ENCODE measurements at places on chromosomes 11 and 22.
A peak's percentile ranks its signal among the peaks of the same experiment; 100 is the strongest.

DNA sequence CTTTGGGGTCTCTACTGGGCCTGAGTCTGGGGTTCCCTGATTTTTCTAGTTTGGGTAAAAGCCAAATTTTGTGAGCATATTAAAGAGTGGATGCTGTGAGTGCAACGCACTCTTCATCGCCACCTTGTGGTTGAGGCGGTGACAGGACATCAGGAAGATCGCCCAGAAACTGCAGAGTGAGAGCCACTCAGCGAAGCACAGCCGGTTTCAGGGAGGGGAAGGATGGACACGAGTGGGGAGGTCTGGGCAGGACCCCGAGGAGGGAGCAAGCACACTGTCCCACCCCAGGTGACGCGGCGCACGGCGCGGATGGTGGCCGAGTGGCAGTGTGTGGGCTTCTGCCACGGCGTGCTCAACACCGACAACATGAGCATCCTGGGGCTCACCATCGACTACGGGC lies 9.1 kb downstream of the SELENOO start:
- no peak for DNase-seq

- no peak for DNase-seq
These were observed 48.7 kb downstream of the CABIN1 start for GRCh38 chr22:24059793-24060192.

DNA sequence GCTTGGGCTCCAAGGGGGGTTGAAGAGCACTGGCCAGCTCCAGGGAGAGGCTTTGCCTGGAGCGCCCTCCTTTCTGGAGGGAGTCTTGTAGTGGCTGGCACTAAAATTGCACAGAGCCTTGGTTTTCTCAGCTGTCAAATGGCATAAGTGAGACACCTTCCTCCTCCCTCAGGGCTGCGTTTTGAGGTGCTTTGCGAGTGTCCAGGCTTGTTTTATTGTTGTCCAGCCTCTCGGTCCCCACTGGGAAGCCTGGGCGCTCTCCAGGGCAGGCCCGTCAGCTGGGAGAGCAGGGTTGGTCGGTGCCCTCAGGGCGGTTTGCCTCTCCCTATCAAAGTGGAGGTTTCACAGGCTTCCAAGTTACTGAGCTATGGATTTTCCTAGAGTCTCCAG lies 149.3 kb upstream of the B3GAT1 start:
- no peak for DNase-seq

DNA sequence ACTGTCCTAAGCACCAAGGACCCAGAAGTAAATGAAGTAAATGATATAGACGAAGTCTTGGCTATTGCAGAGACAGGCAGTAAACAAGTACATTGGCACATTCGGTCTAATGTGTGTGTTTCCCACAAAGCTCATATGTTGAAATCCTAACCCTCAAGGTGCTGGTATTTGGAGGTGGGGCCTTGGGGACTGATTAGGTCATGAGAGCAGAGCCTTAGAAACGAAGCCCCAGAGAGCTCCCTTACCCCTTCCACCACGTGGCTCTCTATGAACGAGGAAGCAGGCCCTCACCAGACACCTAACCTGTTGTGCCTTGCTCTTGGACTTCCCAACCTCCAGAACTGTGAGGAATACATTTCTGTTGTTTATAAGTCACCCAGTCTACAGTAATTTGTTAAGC lies 14.9 kb downstream of the CLMP start:
- DNase-seq: no peak

DNA sequence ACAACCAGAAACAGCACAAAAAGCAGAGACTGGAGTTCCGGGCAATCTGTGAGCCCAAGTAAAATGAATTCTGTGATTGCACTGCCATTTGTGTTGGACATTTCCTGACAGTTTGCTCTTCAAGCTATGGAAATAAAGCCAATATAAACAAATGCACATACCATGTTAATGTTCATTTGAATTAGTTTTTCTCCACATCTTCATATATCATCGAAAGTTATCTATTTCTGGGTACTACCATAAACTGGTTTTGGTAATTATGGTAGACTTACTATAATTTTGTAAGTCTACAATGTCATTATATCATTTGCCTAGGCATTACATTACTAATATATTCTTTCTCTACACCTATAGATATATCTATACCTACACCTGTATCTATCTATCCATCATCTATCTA lies at the start of gene OR5M11:
Gene OR5M11, minus strand, starts transcription at position 101 of the 400 bp plus-strand sequence. Its CDS starts 0 bp downstream, at position 101.
- no peak for DNase-seq

DNA sequence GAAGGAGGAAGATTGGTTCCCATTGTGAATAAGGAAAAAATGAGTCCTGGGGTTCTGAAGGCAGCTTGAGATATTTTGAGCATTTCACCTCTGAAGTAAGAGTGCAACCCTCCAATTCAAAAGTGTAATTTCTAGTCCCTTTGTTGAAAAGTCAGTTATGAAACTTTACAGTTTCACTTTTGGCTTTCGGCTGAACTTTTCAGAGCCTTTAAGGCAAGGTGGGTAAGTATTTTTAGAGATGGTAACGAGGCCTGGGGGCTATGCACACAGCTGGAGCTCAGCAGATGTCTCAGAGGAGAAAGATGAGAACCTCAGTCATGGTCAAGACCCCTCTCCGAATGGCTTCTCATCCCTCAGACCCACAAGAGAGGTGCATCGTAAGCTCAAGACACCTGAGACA lies 267.6 kb downstream of the KIRREL3 start:
- DNase-seq: no peak

DNA sequence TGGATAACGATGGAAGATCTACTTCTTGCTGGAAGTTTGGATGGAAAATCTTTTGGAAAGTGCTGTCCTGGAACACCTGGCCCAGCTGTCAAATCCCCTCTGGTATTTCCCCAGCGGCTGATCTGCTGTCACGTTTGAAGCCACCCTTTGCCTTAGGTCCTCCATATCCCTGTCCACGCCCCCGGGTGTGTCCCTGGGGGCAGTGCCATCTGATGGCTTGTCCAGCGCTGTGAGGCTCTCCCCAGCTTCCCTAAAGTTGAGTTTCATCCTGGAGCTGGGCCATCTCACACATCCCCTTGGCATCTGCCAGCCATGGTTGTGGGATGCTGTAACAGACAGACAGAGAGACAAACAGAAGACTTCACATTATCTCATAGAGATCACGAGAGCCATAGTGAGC lies 3.1 kb upstream of the IGLL1 start:
- DNase-seq: no peak

- DNase-seq: peak; percentile 88
These were observed 70.5 kb downstream of the RPUSD4 start for GRCh38 chr11:126140926-126141280.

GRCh38 chr11:69516526-69516925 lies 35.1 kb downstream of the LINC01488 start:
- no peak for DNase-seq

GRCh38 chr11:6062691-6063358 lies 32.3 kb upstream of the OR56A1 start:
- no peak for DNase-seq

DNA sequence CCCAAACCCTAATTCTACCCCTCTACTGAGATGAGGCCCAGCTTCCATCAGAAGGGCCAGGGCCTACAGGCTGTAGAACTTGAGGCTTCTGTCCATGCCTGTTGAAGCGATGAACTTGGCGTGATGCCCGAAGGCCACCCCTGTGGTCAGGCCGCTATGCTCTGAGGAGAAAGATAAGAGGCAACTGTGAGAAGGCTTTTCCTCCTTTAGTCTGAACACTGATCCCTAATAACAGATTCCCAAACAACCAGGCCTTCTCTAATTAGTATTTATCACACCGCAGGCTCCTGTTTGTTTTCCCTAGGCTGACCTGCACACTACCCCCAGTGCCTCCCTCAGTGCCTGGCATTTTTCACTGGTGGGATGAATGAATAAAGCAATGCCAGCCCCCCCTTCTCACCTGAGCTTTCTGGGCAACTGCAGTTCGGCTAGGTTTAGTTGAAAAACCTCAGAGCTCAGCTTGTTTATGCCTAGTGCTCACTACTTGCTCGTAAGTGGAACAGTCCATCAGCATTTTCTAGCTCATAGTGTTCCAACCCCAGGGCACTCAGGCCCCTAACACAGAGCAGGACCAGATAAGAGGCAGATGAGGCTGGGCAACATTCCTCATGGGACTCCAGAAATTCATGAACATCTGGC lies 15.2 kb downstream of the PRPF19 start:
- no peak for DNase-seq

DNA sequence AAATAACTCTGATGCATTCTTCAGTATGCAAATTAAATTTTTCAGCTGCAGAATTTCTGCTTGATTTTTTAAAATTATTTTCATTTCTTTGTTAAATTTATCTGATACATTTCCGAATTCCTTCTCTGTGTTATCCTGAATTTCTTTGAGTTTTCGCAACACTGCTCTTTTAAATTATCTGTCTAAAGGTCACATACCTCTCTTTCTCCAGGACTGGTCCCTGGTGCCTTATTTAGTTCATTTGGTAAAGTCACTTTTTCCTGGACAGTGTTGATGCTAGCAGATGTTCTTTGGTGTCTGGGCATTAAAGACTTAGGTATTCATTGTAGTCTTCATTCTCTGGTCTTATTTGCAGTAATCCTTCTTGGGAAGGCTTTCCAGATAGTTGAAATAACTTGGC lies 577.4 kb upstream of the LUZP2 start:
- DNase-seq: no peak

DNA sequence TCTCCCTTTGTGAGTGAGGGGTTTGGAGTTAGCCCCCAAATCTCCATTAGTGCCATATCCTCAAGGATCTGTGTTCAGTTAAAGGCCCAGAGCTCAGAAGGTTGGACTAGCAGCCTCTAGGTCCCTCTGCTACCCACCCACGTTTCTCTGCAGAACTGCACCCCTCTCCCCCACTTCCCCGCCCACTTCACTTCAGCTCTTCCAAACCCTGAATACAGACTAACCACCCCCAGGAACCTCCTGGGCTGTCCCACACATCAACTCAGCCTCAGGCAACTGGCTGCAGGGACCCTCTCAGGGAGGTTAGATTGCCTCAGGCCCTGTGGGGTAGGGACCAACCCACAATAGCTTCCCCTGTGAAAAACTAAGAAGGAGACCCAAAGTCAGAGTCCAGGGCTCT lies 840 bp downstream of the VPREB3 start:
- no peak for DNase-seq

- no peak for DNase-seq
These were observed 16.1 kb downstream of the ACO2 start for GRCh38 chr22:41485033-41485432.

DNA sequence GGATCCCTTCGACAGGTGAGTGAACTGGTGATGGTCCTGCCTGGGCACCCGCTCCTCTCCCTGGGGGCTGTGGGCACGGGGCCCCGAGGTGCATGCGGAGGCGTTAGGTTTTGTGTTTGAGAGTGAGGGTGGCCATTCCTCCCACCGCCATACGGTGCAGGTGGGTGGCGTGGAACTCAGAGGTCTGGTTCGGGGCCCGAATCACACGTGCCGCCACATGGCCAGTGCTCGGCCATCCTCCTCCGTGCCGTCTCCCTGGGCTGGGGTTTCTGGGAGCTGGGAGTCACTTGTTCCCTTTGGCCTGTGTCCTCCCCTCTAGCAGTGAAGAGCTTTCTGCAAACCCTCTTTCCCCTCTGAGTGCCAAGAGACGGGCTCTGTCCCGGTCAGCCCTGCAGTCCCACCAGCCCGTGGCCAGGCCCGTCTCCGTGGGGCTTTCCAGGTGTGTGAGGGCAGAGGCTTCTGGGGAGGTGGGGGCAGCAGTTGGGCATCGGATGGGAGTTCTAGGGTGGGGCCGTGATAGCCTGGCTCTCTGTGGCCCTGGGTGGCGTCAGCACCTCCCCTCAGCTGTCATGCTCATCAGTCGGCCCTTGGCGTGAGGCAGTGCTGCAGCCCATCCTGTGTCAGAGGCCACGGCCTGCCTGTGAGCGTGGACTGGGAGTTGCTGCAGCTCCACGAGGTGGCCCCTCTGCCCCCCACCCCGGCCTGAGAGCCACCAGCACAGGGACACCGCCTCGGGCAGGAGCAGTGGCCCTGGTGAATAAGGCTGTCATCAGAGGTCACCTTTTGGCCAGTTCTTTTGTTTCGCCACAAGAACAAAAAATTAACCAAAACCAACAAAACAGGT lies 10.2 kb downstream of the IRF7 start:
- DNase-seq: no peak

DNA sequence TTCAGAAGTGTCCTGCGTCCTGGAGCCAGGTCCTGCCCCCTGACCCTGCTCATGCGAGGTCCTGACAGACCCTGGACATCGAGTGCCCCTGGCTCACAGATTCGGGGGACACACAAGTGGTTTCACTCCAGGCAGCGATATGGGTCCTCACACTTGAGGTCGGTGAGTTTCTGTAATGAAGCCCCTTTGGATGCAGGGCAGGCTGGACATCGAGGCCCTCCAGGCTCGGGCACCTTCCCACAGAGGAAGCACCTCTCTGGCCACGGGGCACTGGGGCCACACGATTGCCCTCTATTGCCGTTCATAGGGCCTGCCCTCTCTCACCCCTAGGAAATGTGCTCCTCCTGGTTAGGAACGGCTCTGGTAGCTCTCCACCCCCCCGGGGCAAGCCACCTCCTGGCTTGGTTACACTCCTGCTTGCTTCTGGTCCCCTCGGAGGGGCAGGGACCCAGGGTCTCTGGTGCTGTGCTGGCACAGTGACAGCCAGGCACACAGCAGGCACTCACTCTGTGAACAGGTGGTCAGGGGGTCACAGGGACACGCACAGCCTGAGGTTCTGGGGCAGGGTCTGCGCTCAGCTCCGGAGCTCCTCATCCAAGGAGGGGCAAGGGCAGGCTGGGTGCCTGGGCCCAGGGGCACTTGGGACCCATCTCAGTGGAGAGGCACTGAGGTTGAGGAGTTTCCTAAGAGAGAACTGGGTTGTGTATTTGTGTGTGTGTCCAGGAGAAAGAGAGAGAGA lies 907.7 kb downstream of the BRD1 start:
- DNase-seq: no peak

GRCh38 chr11:117941163-117941707 lies 12.0 kb upstream of the TMPRSS13 start:
- no peak for DNase-seq

GRCh38 chr11:79547256-79547655 lies 106.4 kb upstream of the TENM4 start:
- no peak for DNase-seq

DNA sequence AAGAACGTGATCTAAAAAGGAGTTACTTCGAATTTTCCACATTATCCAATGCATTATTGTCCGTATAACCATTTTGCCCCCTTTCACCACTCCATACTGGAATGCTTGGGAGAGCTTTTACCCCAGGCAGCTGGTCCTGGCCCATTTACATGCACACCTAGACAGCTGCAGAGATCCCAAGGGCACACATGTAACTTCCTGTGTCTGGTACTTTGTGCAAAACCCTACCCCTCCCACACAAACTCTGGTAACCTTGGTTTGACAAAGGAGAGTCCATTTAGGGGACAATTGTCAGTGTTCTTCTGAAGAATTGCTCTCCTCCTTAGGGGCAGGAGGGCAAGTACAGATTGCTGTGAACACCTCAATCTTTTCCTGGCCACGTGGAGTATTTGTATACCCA lies 57.3 kb upstream of the SORL1 start:
- DNase-seq: no peak
